ENCODE measurements at places on chromosomes 6 and 20.
A peak's percentile ranks its signal among the peaks of the same experiment; 100 is the strongest.

DNA sequence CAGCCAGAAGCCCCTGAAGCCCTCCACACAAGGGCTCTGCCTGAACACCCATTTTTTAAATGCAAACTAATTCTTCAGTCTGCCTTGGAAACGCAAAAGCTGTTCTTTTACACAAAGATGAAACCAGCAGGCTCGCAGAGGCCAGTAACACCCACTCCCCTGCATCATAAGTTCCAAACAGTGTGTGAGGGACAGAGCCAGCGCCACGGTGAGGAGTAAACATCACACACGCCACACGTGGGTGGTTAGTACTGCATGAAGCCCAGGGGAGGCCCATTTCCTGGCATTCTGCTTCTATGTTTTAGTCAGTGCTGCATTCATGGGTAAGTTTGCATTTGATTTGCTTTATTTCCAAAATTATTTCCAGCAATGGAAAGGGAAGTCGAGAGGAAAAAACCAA, 217.7 kb upstream of the RIN2 start:
- DNase-seq = no peak

DNA sequence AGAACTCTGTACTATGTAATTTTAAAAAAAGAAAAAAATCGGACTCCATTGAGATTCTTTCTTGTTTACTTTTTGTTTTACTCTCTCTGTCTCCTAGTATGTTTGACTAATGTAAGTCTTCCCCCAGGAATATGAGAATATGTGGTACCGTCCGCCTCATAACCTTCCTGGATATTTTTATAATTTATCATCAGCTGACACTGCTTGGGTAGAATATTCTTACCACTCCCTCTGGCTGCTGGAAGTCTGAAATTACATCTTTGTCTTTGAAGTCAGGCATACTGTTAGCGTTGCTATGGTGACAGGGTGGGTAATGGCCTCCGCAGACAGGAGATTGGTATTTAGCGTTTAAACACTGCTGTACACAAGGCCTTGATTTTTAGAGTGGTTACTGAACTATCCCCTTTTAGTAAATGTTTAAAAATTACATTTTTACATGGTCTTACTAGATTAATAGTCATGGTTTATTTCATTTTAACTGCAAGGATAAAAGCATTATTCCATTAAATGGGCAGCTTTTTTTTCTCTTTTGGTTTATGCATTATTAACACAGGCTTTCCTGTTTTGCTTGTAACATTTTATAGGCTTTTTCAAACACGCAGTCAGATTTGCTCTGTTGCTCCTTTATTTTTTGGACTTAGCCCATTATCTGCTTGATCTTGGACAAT, 176.4 kb downstream of the ARID1B start:
- DNase-seq = no peak

- DNase-seq = no peak
Observed at GRCh38 chr20:41142245-41142644, 4.9 kb downstream of the PLCG1 start.

GRCh38 chr20:38859070-38859690, 53.7 kb downstream of the PPP1R16B start:
- no peak for DNase-seq

DNA sequence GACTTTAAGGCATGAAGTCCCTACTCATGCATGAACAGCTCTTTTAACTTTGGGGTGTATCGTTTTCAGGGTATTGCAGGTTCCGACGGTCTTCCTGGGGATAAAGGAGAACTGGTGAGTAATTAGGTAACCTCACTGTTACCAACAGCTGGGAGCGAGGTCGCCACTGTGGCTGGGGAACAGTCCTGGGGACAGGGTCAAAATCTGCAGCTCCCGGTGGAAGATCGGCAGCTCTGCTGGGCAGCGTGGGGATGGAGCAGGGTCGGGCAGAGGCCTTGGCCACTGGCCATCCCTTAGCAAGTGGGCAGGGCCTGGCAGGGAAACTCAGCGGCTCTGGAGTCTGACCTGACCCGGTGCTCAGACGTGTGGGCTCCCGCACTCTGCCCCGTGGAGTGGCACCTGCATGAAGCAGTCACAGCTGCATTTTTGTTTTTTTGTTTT, 16.1 kb downstream of the COL9A3 start:
- no peak for DNase-seq

GRCh38 chr20:56516631-56517030, 7.9 kb upstream of the FAM209A start:
- DNase-seq = no peak

GRCh38 chr20:23507346-23507745, 16.4 kb downstream of the CST8 start:
- no peak for DNase-seq

- DNase-seq = no peak
Observed at GRCh38 chr20:4047614-4048013, 32.3 kb upstream of the RNF24 start.

DNA sequence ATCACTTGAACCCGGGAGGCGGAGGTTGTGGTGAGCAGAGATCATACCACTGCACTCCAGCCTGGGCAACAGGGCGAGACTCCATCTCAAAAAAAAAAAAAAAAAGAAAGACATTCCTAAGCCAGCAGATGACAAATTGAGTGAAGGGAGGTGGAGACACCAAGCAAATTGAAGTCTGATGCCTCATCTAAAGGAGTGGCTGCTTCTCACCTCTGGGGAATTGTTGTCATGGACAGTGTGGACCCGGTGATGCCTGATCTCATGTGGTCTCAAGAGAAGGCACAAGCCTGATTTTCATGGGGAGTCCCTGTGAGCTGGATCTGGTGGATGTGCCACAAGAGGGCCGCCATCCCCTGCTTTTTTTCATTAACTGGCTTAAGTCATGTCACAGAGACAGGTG, 272.0 kb downstream of the ZNF217 start:
- DNase-seq = no peak

- no peak for DNase-seq
Observed at GRCh38 chr6:100763617-100764241, 117.4 kb downstream of the ASCC3 start.

- DNase-seq = no peak
Observed at GRCh38 chr6:109717971-109718370, 26.9 kb downstream of the FIG4 start.

GRCh38 chr20:51342510-51343236, 199.8 kb downstream of the NFATC2 start:
- no peak for DNase-seq

DNA sequence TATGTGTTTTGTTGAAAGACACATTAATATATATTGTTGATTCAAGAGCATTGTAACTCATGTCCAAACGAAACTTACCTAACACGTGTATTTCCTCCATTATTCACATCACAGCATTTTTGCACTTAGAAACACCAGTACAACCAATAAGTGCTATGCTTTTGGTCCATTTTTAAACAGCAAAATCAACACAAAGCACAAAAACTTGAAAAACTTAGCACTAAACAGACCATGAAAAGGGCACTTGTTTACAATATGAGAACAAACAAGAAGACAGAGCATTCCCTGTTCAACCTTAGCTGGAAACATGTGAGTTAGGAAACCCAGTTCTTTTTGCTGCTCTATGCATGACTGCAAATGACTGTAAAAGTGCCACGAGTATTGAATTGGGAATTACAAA, 9.6 kb downstream of the GLYATL3 start:
- no peak for DNase-seq

GRCh38 chr6:154277629-154278017, 79.0 kb downstream of the IPCEF1 start:
- DNase-seq = no peak

- no peak for DNase-seq
Observed at GRCh38 chr6:150667977-150668716, 68.5 kb downstream of the PLEKHG1 start.

GRCh38 chr6:48844696-48845095, 618.4 kb downstream of the MMUT start:
- no peak for DNase-seq

- DNase-seq = no peak
Observed at GRCh38 chr6:151993364-151993763, 185.9 kb downstream of the ESR1 start.

DNA sequence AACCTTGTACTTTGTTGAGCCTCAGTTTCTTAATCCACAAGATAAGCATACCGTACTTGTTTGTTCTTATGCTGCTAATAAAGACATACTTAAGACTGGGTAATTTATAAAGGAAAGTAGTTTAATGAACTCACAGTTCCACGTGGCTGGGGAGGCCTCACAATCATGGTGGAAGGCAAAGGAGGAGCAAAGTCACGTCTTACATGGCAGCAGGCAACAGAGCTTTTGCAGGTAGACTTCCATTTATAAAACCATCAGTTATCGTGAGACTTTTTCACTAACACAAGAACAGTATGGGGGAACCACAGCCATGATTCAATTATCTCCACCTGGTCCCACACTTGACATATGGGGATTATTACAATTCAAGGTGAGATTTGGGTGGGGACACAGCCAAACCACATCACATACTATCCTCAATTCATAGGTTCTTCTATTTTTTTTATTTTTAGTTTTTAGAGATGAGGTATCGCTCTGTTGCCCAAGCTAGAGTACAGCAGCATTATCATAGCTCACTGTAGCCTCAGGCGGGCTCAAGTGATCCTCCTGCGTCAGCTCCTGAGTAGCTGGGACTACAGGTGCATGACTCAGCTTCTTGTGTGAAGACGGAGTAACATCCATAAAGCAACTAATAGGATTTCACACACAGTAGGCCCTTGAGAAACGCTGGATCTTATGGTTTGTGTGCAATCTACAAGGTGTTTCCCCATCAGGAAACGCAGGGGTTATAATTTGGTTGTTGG, 76.7 kb upstream of the IYD start:
- DNase-seq = no peak

- DNase-seq = no peak
Observed at GRCh38 chr6:132525866-132526265, 12.2 kb upstream of the TAAR9 start.

- DNase-seq = peak; percentile 28
Observed at GRCh38 chr20:47810721-47811347, 25.6 kb upstream of the SULF2 start.

- DNase-seq = no peak
Observed at GRCh38 chr6:3398755-3399696, 57.8 kb downstream of the SLC22A23 start.

DNA sequence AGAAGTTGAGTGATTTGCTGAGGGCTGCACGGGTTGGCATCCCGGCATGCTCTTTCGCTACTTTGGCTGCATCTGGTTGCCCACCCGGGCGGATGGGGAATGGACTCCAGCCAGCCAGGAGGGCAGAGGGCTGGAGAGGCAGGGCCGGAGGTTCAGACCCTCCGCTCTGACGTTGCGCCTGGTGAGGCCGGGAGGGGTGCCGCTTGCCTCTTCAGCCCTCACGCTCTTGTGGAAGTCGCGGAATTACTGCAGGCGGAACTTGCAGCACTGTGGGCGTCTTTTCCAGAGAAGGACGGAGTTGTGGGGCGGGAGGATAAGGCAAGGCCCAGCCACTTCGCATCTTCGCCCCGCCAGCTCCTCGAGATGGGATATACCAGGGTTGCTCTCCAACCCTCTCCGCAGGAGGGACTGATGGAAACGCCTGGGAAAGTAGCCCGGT, 656 bp downstream of the RTEL1 start:
- no peak for DNase-seq

GRCh38 chr6:133070410-133071043, 170.6 kb upstream of the EYA4 start:
- no peak for DNase-seq

- no peak for DNase-seq
Observed at GRCh38 chr6:160121981-160122380, 366 bp downstream of the SLC22A1 start.

DNA sequence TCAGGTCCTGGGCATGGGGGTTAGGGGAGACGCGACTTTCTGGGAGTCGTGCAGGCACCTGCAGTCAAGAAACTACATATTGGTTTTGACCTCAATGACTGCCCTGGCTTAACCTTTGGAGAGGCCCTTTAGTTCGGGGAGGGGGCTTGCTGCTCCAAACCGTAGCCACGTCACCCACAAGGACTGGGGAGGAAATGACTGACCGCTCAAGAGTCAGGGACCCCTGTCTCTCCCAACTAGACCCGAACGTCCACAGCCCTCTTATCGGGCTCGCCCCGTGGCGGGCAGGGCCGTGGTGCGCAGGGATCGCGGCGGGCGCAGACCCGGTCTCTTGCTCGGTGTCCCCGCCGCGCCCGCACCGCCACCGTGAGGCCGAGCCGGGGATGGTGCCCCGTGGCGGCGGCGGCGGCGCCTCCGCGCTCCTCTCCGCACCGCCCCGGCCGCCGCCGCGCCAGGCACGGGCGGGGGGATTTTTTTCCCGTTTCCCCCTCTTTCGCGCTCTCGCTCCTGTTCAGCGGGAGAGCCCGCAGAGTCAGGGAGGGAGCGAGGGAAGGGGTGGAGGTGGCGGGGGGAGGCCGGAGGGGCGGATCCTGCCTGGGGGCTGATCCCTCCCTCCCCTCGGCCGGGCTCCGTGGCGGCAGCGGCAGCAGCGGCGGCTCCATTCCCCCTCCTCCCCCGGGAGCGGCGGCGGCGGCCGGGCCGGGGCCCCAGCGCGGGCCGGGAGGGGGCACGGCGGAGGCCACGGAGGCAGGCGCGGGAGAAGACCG, at the start of gene BRPF3:
BRPF3 (plus strand) TSS at position 632 of the 767 bp plus-strand sequence. CDS start 3,579 bp downstream, outside the sequence.
- DNase-seq = peak; percentile 53

- DNase-seq = no peak
Observed at GRCh38 chr6:119350952-119351372, 1.4 kb upstream of the MAN1A1 start.

GRCh38 chr20:35560541-35560940, 18.7 kb downstream of the ERGIC3 start:
- DNase-seq = no peak

DNA sequence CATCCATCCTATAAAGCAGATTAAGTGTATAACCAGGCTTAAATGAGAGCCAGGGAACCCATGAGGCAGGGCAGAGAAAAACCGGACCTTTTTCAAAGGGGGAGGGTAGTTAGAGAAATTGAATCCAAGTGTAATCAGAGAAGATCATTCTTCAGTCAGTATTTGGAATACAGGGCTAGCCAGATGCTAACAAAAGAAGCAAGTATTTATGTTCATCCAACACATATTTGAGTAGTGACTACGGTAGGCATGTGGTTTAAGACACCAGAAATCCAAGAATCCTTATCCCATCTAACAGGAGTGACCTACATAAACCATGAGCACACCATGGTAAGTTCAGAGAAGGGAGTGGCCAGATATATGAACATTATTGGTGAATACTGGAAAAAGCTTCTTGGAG, 46.8 kb upstream of the FAM83C start:
- DNase-seq = no peak

GRCh38 chr6:42166444-42167141, 6.6 kb upstream of the GUCA1A start:
- DNase-seq = peak; percentile 91

GRCh38 chr6:105618247-105618646, 215.4 kb upstream of the PREP start:
- no peak for DNase-seq

GRCh38 chr6:136887953-136888352, 34.1 kb upstream of the SLC35D3 start:
- DNase-seq = no peak

DNA sequence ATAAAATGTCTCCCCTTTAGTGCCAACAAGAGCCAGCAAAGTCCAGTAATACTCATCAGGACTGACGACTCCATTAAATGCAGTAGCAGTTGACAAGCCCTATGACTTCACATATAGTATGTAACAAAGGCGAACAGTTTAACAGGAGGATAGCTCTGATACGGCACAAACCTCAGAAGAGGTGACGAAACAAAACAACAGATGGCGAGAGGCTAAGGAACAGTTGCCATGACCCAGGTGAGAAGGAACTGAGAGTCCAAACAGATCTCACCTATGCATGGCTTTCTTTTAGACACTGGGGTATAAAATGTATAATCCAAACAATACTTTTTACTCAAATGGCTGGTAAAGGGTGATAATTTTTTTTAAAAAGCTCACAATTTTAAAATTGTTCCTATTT, 37.1 kb downstream of the SYNE1 start:
- DNase-seq = no peak

- DNase-seq = no peak
Observed at GRCh38 chr6:169621311-169621710, 80.5 kb downstream of the WDR27 start.

Data from D721Med (cell line).